Hair follicular keratinocyte (primary cell): ENCODE measurements at places on chromosomes 5 and 9. TPM values are rescaled to one million over a fixed set of nuclear protein-coding genes. Genes with fewer than 3 reads are reported as not detected.

Gene GFI1B
- not detected in 2 replicates for total RNA-seq

Gene TMEM174
- total RNA-seq = not detected in 2 replicates

Gene MLANA
- not detected in 2 replicates for total RNA-seq

Gene IL13
- not detected in 2 replicates for total RNA-seq

Gene ELL2
- total RNA-seq = 78.2 and 119 TPM in 2 replicates

Gene DAPK1
- 0.55 and 1.0 TPM in 2 replicates for total RNA-seq

Gene FOXD4L3
- not detected in 2 replicates for total RNA-seq

Gene OGN
- total RNA-seq = not detected in 2 replicates

Gene PPP6C
- total RNA-seq = 20.5 and 23.4 TPM in 2 replicates

Gene SLC34A3
- not detected in 2 replicates for total RNA-seq

Gene UNC13B
- 12.0 and 15.3 TPM in 2 replicates for total RNA-seq

Gene PCDHGB1
- total RNA-seq = 0.23 and 0.38 TPM in 2 replicates

Gene CDKN2A
- total RNA-seq = 47.6 and 65.5 TPM in 2 replicates

Gene PHYHD1
- 3.2 and 7.5 TPM in 2 replicates for total RNA-seq

Gene PCDHB9
- 0.08 TPM in 1 of 2 replicates, not detected in the other for total RNA-seq

Gene SH3TC2
- total RNA-seq = 6.8 and 12.1 TPM in 2 replicates

Gene CA9
- total RNA-seq = 0.23 and 2.1 TPM in 2 replicates

Gene SLCO6A1
- not detected in 2 replicates for total RNA-seq

Gene RBM27
- total RNA-seq = 11.5 and 13.4 TPM in 2 replicates

Gene FCN2
- not detected in 2 replicates for total RNA-seq

Gene IFNA2
- not detected in 2 replicates for total RNA-seq

Gene C9orf50
- not detected in 2 replicates for total RNA-seq

Gene C9orf153
- total RNA-seq = not detected in 2 replicates

Gene DCTN4
- total RNA-seq = 31.8 and 40.4 TPM in 2 replicates

Gene BNC2
- total RNA-seq = 2.5 and 3.8 TPM in 2 replicates

Gene KIF4B
- not detected in 2 replicates for total RNA-seq

Gene GCNT1
- total RNA-seq = 3.3 and 3.7 TPM in 2 replicates

Gene SLC31A1
- 16.1 and 20.4 TPM in 2 replicates for total RNA-seq

Gene FRMPD1
- total RNA-seq = under 0.01 TPM in 1 of 2 replicates, not detected in the other

Gene ZDHHC11B
- not detected in 2 replicates for total RNA-seq

Gene MARCOL
- total RNA-seq = not detected in 2 replicates

Gene MCTP1
- total RNA-seq = 6.8 and 8.5 TPM in 2 replicates

Gene HNRNPK
- 437 and 549 TPM in 2 replicates for total RNA-seq

Gene MCC
- total RNA-seq = 30.6 and 45.2 TPM in 2 replicates

Gene FOXD4
- total RNA-seq = 0.08 and 0.65 TPM in 2 replicates

Gene TMEM215
- not detected in 2 replicates for total RNA-seq

Gene PDE6A
- under 0.01 TPM in 1 of 2 replicates, not detected in the other for total RNA-seq

Gene BARHL1
- total RNA-seq = not detected in 2 replicates

Gene SLC6A3
- not detected in 2 replicates for total RNA-seq

Gene PCDHGA6
- 0.15 and 0.16 TPM in 2 replicates for total RNA-seq

Gene SAPCD2
- 4.0 and 10.3 TPM in 2 replicates for total RNA-seq

Gene TLX3
- 0.23 TPM in 1 of 2 replicates, not detected in the other for total RNA-seq

Gene NSA2
- total RNA-seq = 79.2 and 113 TPM in 2 replicates

Gene ESM1
- total RNA-seq = not detected in 2 replicates

Gene PCDHGA1
- not detected in 2 replicates for total RNA-seq

Gene FBP1
- not detected in 2 replicates for total RNA-seq

Gene RETREG1
- total RNA-seq = 0.47 and 0.80 TPM in 2 replicates

Gene GABRA1
- total RNA-seq = not detected in 2 replicates
